ENCODE measurements at places on chromosomes 13 and 19.

- peak; percentile 55 for DNase-seq
These were observed 19.9 kb downstream of the ZSWIM9 start for GRCh38 chr19:48190288-48190884.

GRCh38 chr13:27334774-27335435 is 64.3 kb downstream of the RASL11A start:
- no peak for DNase-seq

DNA sequence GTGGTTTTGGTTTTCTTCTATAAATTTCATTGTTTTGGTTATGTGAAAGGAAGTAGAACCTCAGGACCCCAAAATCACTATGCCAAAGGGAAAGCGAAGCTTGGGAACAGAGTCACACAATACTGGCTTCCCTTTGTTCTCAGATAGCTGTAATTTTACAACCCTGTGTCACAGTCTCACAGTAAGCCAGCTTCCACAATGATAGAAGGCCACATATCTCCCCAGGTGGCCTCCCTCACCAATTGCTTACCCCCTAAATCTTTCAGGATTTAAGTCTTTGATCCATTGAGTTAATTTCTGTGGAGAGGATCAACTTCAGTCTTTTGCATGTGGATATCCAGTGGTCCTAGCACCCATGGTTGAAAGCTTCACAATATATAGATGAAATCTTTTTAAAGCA is 58.7 kb downstream of the SLC15A1 start:
- DNase-seq: no peak

- DNase-seq: no peak
These were observed 2.5 kb upstream of the SCEL start for GRCh38 chr13:77532983-77533382.

- DNase-seq: no peak
These were observed 56.5 kb downstream of the GADD45B start for GRCh38 chr19:2532252-2533071.
